Putamen (tissue), 1 donor: ENCODE measurements at places on chromosomes 3 and 15.

DNA sequence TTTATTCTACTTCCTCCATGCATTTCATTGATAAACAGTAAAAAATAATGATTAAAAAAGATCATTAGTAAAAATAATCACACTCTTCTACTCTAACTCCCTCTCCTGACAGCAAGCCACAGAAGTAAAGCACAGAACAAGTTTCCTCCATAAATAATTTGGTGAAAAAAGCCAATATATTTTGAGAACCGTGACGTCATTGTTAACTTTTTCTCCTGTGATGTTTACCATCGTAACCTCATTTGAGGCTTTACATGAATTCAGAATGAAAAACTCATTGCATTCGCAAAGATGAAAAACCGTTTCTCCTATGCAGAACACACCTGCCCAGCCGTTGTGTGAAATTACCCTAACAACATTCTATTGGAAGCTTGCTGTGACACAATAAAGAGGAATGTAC lies 120.7 kb downstream of the NSUN3 start:
- no peak for DNase-seq

DNA sequence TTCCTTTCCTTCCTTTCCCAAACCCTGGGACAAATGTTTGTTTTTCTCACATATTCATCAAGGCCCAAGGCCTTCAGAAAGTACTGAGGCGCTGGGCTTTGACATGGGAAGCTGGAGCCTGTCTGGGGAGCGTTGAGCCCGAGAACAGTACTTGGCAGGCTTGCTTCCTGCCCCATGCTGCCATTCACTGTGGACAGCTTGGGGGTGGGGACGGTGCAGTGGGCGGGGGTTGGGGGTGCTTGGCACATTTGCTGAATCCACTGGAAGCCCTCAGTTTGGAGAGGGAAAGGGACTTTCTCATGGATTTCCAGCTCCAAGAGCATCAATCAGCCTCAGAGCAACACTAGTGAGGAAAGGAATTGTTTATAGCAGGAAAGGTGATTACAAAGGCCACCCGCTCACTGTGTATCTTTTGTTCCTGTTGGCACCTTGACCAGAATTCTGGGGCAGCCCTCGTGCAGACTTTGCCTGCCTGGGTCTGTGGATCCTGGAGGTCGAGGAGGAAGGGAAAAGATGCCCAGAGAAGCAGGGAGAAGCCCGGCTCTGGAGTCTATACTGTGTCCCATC lies 199.8 kb upstream of the RGMA start:
- DNase-seq = peak; percentile 49

- DNase-seq = no peak
Measured at GRCh38 chr15:47432826-47433225, 284.5 kb upstream of the SEMA6D start.

DNA sequence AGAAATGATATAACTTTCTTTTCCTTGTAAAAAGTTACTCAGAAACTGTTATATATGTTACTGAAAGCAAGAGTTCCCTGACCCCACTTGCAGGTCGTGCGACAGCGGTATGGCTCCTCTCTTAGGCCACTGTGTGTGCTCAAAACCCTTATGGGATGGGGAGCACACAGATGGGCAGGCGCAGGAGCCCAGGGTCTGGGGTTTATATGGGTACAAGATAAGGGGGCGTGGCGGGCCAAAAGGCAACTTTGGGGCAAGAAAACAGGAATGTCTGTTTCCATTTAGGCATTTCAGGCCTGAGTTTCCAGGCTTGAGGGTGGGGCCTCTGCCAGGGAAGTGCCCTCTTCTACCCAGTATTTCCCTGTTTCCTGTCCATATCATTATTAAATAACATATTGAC lies 736.5 kb downstream of the VGLL3 start:
- no peak for DNase-seq

DNA sequence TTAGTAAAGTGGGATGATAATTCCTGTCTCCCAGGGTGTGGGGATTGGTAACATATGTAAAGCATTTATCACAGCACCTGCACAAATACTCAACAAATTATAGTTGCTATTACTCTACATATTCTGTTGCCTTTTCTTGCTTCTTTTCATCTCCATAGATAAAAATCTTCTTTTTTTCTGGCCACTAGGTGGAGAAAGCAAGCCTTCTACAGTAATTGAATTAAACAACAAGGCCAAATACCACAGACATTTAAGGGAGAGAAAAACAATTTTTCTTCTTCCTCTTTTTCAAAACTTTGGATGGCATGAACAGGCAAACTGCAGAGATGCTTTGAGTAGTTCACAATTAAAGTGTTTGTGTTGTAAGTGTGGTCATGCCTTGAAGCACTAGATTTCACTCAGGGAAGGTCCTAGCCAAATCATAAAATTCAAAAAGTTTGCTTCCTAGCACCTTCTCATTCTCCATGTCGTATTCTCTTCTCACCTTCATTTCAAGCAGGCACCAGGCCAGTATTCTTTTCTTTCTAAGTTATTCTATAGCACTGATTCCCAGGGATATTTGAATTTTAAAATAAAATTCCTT lies 493.4 kb upstream of the TGFBR2 start:
- DNase-seq = peak; percentile 58

GRCh38 chr3:102135316-102135715 lies 286.0 kb downstream of the NFKBIZ start:
- DNase-seq = no peak

- no peak for DNase-seq
Measured at GRCh38 chr3:46665763-46666452, 27.6 kb downstream of the ALS2CL start.

DNA sequence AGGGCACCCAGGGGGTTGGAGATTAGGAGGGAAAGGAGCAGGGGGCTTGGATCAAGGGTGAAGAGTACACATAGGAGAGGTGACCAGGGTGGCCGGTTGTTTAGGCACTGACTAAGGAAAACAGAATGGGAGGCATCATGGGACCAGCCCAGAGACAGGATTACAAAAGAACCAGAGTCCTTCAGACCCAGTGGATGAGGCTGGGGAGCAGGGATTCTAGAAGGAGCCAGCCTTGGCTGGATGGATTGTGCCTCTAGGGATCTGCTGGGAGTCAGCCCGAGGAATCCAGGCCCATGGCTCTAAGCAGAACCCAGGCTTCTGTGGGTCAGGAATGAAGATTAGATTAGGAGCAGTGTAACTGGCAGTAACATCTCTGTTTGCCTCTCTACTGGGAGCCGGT lies 98.6 kb downstream of the ARNT2 start:
- no peak for DNase-seq

GRCh38 chr3:4279516-4280105 lies 23.6 kb upstream of the SETMAR start:
- DNase-seq = no peak

- DNase-seq = no peak
Measured at GRCh38 chr3:43497422-43497821, 124.4 kb downstream of the ANO10 start.

DNA sequence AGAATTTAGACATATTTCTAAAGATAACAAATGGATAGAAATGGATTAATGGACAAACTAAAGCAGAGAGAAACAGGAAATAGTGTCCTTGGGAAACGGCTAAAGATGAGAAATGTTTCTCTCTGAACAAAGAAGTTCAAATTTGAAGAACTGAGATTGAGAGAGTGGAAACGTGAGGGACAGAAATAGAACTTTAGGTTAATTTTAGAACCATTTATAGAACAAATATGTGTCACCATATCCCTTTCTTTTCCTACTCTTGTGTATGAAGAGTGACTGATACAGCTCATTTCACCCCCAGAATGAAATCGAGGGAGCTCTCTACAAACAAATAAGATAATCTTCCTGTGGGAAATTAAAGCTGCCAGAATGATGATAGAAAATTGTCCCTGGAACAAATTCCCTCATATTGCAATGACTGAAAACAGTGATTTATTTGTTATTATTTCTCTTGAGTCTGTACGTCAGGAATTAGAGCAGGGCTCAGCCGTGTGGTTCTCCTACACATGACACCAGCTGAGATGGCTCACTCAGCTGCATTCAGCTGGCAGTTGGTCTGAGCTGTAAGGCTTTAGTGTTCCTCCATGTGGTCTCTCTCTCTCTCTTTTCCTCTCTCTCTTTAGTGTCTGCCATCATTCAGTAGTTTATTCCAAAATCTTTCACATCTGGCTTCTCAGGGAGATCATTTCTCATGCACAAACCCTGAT lies 46.6 kb upstream of the ARPP21 start:
- no peak for DNase-seq

DNA sequence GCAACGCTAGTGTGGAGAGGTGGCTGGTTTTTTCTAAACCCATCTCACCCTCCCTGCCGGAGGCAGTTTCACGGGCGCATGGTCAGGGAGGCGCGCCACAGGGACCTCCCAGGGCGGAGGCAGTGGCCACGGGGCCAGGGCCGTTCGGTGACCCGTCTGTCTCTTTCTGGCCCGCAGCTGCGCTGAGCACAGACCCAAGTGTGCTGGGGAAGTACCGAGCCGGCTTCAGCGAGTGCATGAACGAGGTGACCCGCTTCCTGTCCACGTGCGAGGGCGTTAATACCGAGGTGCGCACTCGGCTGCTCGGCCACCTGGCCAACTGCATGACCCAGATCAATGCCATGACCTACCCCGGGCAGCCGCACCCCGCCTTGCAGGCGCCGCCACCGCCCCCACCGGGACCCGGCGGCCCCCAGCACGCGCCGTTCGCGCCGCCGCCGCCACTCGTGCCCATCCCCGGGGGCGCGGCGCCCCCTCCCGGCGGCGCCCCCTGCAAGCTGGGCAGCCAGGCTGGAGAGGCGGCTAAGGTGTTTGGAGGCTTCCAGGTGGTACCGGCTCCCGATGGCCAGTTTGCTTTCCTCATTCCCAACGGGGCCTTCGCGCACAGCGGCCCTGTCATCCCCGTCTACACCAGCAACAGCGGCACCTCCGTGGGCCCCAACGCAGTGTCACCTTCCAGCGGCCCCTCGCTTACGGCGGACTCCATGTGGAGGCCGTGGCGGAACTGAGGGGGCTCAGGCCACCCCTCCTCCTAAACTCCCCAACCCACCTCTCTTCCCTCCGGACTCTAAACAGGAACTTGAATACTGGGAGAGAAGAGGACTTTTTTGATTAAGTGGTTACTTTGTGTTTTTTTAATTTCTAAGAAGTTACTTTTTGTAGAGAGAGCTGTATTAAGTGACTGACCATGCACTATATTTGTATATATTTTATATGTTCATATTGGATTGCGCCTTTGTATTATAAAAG lies 1.8 kb downstream of the HES1 start:
- DNase-seq = no peak
